Activated CD8-positive, alpha-beta T cell treated with anti-CD3 and anti-CD28 coated beads for 36 hours (primary cell): ENCODE measurements at places on chromosomes 6 and 20. TPM values are rescaled to one million over a fixed set of nuclear protein-coding genes. Genes with fewer than 3 reads are reported as not detected.
A peak's percentile ranks its signal among the peaks of the same experiment; 100 is the strongest.

GRCh38 chr20:17969278-17969883 lies 563 bp downstream of the MGME1 start:
- peak; percentile 58 for DNase-seq

DNA sequence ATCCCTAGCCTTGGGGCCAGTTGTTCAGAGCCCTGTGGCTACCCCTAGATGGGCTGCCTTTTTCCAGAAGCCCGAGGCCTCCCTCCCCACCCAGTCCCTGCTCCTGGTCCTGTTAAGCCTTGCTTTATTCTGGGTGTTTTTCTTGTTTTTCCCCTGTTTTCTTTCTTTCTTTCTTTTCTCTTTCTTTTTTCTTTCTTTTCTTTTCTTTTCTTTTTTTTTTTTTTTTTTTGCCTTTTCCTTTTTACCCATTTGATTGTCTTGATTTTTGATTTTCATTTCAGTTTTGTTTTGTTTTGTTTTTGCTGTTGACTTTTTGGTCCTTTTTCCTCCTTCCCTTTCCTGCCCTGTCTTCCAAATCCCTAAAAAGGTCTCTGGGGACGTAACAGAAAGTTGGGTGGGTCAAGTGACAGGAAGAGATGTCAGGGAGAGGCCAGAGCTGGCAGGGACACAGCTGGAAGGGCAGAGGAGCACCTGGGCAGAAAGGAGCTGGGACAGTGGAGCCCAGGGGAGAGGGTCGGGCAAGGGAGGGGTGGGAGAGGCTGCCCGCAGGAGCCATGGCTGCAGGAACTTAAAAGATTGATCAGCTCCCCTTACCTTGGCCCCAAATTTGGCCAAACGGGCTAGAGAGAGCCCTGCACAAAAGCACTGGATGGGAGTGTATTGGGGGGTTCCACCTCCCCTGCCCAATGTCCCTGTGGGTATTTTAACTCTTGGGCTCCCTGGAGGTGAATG lies 27.6 kb downstream of the MYH7B start:
- DNase-seq: no peak

DNA sequence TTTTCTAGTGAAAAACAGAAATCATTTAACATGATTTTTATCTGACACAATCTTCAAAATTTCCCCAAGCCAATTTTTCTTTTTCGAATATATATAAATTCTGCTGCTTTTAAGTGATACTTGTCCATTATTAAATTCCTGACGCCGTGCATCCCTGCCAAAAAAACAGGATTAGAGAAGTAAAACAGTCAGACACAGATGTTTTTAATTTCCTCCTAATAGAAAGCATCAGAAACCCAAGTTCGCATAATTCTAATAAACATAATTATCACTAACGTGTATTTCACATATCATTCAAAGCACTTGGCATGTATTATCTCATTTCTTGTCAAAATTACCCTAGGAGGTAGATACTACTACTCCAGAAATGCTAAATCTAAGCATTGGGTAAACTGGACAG lies 179.5 kb downstream of the ZFP64 start:
- no peak for DNase-seq

GRCh38 chr20:61014491-61014890 lies 237.6 kb upstream of the CDH4 start:
- DNase-seq: no peak

DNA sequence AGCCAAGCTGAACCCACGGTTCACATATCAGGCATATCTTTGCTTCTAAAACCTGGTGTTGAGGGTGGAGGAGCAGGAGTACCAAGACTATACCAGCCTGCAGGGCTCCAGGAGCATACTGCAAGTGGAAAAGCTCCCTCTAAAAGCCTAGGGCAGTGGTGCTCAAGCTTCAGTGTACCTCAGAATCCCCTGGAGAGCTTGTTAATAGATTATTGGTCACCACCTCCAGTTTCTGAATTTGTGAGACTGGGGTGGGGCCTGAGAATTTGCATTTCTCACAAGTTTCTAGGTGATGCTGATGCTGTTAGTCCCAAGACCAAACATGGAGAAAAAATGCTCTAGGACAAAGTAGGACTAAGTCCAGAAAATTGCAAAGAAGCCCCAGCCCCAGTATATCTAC lies 65.4 kb downstream of the FILIP1 start:
- no peak for DNase-seq

Gene LIME1
- 15.5 TPM for total RNA-seq

DNA sequence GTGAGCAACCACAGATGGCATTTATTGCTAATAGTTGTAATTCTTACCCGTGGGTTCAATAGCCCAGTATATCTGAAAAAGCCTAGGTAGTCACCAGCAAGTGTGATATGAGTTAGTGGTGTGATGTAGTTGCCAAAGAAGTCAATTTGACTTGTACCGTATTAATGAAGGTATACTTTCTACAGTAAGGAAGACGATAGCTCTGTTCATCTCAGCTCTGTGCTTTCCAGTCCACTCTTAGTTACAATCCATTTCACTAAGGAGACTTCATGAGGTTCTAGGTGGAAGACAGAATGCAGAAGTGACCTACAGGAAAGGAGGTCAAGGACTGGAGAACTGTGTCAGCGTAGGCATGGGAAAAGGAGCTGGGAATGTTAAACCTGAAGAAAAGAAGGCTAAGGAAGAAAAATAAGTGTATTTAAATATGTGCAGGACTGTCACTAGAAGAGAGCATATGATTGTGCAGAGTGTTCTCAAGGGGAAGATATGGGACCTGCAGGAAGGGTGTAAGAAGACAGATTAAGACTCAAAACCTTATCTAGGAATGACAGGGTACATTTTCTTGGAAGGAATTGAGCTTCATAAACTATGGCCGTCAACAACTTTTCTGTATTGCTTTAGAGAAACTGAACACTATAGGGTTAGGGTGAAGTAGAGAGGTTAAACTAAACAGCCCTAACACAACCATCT lies 116.9 kb upstream of the SCGN start:
- no peak for DNase-seq

Gene KCNG1
- total RNA-seq: 1.8 TPM

Gene CMTR1
- 50.6 TPM for total RNA-seq

DNA sequence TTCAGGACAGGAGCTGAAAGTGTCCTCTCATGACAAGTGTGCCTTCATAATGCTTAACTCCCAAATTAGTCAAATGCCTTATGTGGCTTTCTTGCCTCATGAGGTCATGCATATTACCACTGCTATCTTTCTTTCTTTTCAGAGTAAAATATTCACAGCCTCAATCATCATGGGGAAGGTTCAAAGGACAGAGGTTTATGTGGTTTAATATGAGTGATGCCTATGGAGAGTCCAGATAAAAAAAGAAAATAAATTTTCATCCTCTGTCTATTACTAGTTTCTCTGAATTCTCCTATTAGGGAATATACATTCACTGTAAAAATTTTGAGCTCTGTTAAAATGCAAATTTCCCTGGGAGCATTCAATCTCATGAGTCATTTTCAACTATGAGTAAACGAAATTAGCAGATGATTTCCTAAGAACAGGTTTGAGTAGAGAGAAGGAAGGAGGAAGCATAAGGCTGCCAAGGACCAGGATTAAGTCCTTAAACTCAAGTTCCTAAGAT lies 396.9 kb upstream of the ADGRB3 start:
- no peak for DNase-seq

DNA sequence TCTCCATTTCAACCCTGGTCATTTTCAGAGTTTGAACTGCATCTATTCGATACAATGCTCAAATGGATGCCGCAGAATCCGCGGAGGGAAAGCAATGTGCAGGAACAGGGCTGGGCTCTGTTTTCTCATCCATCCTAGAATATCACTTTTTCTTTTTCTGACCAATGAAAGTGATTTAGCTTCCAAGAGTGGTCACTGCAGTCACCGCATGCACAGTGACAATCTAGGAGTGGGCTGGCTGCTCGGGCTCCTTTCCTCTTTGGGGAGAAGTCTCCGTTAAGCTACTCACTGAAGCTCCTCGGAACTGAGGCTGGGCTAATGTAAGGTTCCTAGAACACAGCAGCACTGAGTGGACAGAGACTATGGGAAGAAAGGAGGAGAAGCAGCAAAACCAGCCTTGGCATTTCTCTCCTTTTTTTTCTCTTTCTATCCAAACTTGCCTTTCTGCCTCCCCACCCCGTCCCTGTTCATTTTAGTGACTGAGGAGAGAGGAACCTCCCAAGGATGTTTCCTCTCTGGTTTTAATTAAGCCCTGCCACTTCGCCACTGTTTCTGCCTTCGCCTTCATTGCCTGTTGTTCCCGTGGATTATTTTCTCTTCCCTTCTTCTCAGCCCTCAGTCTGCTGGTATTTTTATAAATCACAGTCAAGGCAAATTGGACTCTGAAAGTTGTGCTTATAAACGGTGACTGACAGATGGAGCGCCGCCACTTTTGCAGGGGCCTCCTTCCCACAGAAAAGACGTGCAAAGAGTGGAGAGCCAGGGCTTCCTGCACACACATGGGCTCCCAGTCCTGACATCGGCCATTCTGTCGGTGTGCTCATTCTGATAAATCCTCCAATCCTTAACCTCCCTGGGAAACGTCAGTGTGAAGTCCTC lies 41.1 kb downstream of the RAMACL start:
- no peak for DNase-seq

Gene MCHR2
- not detected for total RNA-seq

DNA sequence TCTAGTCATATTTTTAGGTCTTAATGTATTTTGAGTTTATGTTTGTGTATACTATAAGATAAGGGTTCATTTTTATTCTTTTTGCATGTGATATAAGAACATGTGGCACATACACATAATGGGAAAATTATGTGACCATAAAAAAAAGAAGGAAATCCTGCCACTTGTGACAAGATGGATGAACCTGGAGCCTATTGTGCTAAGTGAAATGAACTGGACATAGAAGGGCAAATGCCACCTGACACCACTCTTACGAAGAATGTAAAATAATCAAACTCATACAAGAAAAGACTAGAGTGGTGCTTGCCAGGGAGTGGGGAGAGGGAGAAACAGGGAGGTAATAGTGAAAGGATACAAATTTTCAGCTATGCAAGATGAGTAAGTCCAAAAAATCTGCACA lies 126.1 kb downstream of the PLEKHG1 start:
- no peak for DNase-seq

DNA sequence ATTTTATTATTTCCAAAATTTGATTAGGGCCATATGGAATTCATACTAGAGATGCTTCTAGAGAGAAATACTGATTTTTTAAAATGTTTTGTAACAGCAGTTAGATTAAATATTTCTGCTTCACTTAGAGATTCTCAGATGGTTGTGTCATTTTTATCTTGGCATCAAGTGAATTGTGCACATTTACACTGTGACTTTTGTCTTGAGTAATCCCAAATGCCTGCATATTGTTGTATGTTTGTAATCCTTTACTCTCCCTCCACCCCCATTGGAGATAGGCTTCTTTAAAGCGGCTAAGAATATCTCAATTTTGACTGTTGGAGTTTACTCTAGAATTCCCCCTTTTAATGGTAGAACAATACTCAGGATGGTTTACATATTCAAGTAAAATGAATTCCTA lies 19.0 kb downstream of the STX16 start:
- no peak for DNase-seq

Gene C20orf204
- 4.7 TPM for total RNA-seq

Gene PRRT1
- 1.6 TPM for total RNA-seq

- DNase-seq: no peak
These were observed 156.8 kb downstream of the SLC35B3 start for GRCh38 chr6:8278562-8278961.

GRCh38 chr20:57677584-57677982 lies 32.2 kb downstream of the PMEPA1 start:
- no peak for DNase-seq

- DNase-seq: no peak
These were observed 3.6 kb downstream of the OR10C1 start for GRCh38 chr6:29442719-29443118.
